ENCODE measurements at places on chromosomes 1 and 21.

DNA sequence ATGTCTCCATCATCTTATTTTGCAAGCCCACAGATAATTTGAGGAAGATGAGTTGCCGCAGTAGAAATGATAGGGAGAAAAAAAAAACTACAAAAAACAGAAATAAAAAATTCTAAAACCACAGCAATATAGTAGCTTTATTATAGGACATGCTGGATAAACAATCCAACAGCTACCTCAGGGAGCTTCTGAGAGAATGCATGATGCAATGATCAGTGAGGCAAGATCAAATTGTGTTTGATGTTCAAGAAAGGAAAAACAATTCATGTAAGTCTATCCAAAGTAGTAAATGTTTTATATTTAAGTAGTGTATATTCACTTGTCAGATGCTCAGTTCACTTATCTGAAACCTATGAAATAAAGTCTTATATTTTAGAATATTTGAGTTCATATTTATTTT is 6.7 kb downstream of the CR1L start:
- DNase-seq, result no peak

- no peak for DNase-seq
Observed at GRCh38 chr1:193769651-193770050, 583.2 kb upstream of the B3GALT2 start.

DNA sequence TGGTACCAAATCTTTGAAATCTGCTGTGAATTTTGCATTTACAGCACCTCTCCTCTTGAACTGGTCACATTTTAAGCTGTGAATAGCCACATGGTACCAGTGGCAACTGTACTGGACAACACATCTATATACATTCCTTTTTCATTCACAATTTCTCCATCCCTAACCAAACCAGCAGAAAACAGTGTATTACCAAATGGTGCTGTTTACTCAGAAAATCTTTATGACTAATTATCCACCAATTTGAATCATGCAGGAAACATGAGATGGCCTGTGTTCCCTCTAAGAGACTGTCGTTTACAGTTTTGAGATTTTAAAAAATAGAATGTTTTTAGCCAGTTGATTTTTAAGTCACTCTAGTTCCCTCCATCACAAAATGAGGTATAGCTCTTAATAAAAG is 17.6 kb upstream of the CCT8 start:
- DNase-seq, result no peak

DNA sequence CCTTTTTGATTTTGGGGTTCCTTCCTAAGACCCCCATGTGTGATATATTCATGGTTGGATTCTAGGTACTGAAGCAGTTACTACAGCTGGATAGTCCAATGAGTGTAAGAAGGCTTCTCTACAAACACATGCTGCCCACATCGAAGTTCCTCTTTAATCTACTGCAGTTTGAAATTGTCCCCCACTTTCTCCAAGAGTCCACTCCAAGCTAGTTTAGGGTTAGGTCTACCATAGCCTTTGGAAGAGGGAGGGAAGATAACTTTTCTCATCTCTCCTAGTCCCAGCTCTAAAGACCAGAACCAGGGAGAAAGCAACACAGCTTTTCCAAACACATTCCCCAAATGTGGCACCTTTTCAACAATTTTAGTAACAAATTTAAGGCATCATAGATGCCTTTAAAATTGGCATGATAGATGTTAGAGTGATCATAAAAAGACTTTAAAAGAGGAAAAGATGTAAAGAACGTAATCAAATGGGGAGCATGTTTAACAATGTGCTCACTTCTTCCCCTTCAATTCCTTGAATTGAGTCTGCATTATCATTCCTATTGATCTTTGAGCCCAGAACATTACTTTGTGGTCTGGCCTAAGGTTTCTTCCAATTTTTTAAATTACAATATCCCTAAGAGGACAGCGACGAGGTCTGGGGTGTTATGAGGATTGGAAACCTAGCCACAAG is 1.0 kb upstream of the EXO1 start:
- no peak for DNase-seq

DNA sequence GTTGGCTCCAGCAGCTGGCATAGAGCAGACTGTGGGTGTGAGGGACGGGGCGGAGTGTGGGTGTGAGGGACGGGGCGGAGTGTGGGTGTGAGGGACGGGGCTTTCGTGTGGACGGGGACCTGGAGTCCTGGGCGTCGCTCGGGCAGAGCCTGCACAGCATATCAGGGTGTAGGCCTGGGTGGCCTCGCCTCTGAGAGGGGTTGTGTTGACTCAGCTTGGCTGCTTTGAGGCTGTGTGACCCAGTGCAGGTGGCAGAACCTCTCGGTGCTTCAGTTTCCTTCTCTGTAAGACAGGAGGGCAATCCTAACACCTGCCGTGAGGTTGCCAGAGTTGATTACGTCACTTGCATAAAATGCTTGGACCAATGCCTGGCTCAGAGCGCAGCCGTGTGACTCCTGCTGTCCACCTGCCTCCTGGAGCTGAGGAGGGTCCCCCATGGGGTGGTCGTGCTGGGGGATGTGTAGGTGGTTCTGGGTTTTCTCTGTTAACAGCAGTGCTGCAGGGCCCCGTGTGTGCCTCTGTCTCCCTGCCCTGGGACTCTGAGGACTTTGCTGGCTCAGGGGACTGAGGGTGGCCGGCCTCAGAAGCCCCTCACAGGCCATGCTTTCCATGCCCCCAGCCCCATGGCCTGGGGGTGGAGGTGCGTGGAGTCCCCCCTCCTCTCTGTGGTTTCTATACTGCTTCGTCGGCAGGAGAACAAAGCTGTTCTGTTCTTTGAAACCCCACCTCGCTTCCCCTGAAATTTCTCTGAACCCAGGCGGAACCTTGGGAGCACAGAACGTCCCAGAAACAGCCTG is 15.4 kb downstream of the PDXK start:
- no peak for DNase-seq

- DNase-seq, result no peak
Observed at GRCh38 chr1:110087812-110088738, 17.6 kb upstream of the ALX3 start.

GRCh38 chr1:150001415-150001814 is 9.1 kb downstream of the OTUD7B start:
- no peak for DNase-seq

DNA sequence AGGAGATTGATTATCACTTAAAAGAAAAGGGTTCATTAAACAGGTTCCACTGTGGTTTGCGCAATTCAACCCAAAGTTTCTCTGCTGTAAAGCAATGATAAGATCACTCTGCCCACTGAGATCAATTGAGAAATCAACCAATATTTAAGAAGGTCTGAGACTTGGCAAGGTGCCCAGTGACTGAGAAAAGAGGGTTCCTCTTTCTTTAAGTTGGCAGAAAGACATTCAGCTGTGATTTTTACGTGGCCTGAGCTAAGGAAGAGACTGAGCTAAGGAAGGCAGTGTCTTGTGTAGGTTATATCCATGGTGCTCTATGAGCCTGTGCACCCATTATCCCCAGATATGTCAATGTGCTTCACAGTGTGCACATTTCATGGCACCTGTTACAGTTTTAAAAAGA is 344.1 kb downstream of the DISC1 start:
- DNase-seq, result no peak

GRCh38 chr1:19619697-19620384 is 24.3 kb upstream of the NBL1 start:
- no peak for DNase-seq

GRCh38 chr1:68103884-68104554 is 53.6 kb upstream of the DIRAS3 start:
- DNase-seq, result no peak

GRCh38 chr1:185645686-185646085 is 88.5 kb upstream of the HMCN1 start:
- DNase-seq, result no peak

GRCh38 chr1:44030605-44031251 is 534 bp downstream of the SLC6A9 start:
- no peak for DNase-seq

GRCh38 chr1:197842646-197843045 is 59.8 kb upstream of the C1orf53 start:
- no peak for DNase-seq

GRCh38 chr1:159705251-159705903 is 9.0 kb downstream of the CRP start:
- DNase-seq, result no peak

DNA sequence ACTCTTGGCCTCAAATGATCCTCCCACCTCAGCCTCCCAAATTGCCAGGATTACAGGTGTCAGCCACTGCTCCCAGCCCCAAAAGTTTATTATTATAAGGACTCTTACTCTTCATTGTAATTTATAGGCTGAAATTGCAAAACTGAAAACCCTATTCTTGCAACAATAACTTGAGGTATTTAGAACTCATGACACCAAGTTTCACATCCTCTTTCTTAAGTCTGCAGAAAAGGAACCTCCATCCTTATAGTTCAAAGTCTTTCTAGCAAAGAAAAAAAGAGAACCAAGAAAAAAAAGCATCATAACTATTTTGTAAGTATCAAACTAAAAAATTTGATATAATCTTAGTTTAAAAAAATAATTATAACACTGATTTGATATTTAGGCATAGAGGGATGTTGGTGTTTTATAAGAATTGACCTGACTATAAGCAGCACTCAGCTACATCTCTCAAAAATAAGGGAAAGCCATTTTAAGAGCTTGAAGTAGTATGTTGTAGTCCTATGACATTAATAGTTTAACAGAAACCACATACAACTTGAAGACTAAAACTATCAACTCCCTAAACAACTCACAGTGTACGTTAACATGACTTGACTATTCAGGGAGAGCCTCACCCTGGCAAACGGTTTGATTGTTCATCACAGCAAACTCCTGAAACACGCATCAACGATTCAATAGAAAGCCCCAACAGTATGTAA is 122.4 kb downstream of the AKT3 start:
- no peak for DNase-seq

DNA sequence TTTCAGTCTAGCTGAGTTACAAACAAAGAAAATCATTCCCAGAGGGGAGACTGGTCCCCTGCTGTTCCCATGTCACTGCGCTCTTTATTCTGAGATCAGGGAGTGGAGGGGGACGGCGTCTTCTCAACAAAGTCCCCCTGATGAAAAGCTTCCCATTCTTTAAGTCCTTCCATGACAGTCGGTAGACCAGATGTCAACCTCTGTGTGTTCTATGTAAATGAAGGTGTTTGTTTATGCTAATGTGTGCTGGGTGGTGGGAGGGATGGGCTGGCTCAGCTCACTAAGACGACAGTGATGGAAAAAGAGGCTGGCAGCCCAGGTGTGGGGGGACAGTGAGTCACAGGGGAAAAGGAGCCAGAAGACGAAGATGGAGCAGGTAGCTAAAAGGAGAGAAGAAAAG is 148.2 kb upstream of the KLHDC7A start:
- DNase-seq, result no peak

DNA sequence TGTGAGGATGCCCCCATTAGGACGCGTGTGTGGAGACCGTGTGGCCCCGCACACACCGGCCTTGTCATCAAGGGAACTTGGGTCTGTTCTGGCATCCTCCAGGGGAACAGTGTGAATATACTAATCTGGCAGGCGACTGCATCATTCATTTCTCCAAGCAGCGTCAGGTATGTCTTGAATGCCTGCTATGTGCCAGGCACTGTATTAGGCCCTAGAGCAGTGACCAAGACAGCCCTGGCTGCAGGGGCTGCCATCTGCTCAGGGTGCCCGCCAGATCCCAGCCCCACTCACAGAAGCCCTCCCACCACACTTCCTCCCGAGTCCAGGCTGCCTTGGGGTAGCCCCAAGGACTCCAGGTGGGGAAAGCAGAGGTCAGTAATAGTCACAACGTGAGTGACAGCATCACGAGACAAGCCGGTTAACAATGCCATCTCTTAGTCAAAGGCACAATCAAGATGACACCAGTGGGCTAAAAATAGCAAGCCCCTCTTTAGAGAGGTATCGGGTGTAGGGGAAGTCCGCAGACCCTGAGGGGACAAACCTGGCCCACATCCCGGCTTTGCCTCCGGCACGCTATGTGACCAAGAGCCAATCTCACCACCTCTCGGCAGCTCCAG is 7.5 kb upstream of the LAPTM5 start:
- DNase-seq, result no peak

GRCh38 chr1:245255783-245256182 is 101.0 kb downstream of the KIF26B start:
- DNase-seq, result no peak

- DNase-seq, result no peak
Observed at GRCh38 chr1:52511851-52512615, 40.9 kb downstream of the TUT4 start.

GRCh38 chr1:185314411-185314810 is 2.6 kb downstream of the IVNS1ABP start:
- no peak for DNase-seq

GRCh38 chr1:85088408-85088784 is 40.1 kb upstream of the MCOLN3 start:
- no peak for DNase-seq

DNA sequence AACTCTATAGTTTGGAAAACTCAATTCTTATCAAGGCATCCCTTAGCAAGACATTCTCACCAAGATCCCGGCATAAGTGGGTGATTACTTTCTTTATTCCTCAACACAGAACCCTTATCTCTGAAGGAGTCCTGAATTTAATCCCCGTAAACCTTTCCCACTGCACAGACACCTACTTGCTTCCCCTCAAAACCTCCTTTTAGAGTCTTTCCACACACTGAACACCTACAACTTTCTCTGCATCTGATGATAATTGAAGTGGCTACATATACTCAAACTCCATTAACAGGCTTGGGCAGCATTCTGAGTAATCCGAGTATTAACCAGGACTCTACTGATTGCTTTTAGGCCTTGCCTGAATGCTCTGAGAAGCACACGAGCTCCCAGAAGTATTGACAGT is 23.5 kb downstream of the PALMD start:
- no peak for DNase-seq

DNA sequence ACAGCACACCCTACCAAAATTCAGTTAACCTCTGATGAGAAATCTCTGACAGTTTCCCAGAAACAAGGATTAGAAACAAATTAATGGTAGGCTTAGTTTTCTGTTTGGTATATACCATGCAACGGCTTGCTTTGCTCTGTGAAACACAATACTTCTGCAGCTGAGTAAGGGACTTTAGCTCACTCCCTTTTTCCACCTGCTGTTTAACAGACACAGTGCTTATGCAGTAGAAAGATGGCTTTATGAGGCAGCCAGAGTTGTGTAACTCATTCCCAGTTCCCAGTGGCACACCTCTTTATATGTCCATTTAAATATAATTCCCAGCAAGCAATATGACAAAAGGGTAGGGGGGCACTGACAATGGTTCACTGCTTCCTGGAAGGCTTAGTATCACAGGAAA is 124.0 kb downstream of the PIGK start:
- DNase-seq, result no peak

GRCh38 chr1:116661633-116662032 is 5.9 kb downstream of the IGSF3 start:
- DNase-seq, result no peak

DNA sequence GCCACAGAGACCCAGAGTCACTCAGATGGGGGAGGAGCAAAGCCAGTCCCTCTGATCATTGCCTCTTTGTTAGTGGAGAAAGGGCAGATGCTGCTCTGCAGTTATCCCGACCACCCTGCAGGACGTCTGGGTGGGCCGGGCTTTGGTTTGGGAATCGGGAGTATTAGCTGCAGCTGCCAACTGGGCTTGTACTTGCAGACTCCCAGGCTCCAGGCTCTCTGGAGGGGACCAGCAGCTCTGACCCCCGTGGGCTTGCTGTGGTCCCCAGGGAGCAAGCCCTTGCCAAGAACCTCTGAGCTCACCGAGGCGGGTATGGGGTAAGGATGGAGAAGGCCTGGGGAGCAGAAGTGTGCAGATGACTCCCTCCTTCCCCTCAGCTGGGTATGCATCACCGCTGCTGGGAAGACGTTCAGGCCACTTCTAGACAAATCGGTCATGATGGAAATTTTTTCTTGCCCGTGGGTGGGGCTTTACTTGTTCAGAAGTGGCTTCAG is 21.6 kb downstream of the MAPKAPK2 start:
- no peak for DNase-seq
